ENCODE measurements at places on chromosomes 1 and 21.

GRCh38 chr21:42189860-42190485 lies 29.0 kb upstream of the ABCG1 start:
- no peak for DNase-seq

- no peak for DNase-seq
Observed at GRCh38 chr1:166700696-166701095, 138.6 kb upstream of the POGK start.

DNA sequence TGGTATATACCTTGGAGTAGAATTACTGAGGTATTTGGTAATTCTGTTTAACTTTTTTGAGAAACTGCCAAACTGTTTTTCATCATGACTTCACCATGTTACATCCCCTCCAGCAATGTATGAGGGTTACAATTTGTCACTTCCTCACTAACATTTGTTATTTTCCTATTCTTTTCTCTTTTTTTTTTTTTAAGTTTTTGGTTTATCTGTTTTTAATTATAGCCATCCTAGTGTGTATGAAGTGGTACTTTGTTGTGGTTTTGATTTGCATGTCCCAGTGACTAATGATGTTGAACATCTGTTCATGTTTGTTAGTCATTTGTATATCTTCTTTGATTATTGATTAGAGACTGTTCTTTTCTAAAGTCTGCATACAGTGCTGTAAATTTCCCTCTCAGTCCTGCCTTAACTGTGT lies 147.3 kb downstream of the HS2ST1 start:
- no peak for DNase-seq

DNA sequence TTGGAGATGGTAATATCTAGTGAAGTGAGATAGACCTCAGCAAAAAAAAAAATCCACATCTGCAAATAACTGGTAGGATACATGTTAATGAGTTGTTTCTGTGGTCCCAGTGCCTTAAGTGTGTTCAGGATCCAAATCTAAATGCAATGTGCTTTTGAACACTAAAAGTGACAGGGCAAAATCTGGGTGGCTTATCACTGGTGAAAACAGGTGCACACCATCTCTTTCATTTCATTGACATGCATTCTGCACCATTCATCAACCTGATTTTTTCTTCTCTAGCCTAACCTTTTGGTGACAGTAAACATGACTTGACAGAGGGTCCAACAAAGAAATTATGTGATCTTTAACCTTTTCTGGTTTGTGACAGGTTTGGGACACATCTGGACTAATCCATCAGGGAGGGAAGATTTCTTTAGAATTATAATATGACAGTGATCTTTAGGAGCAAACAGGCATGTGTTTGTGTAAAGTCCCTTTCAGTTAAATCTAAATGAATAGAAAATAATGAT lies 201.6 kb upstream of the NEGR1 start:
- DNase-seq = no peak

- no peak for DNase-seq
Observed at GRCh38 chr1:12416101-12416500, 186.3 kb downstream of the VPS13D start.
